Fibroblast of villous mesenchyme (primary cell): ENCODE measurements at places on chromosomes 16 and 17. TPM values are rescaled to one million over a fixed set of nuclear protein-coding genes. Genes with fewer than 3 reads are reported as not detected.
A peak's percentile ranks its signal among the peaks of the same experiment; 100 is the strongest.

Gene CCL4
- not detected in 2 replicates for total RNA-seq

Gene TPSG1
- not detected in 2 replicates for total RNA-seq

- DNase-seq: no peak
Measured at GRCh38 chr17:42975265-42975664, 4.6 kb downstream of the PTGES3L start.

Gene RASL10B
- total RNA-seq: 6.4 and 12.1 TPM in 2 replicates

Gene MEFV
- total RNA-seq: under 0.01 TPM in 1 of 2 replicates, not detected in the other

Gene TLCD1
- total RNA-seq: 6.1 and 8.2 TPM in 2 replicates

GRCh38 chr16:74650966-74651567 lies 15.6 kb downstream of the RFWD3 start:
- peak; percentile 12 for DNase-seq

DNA sequence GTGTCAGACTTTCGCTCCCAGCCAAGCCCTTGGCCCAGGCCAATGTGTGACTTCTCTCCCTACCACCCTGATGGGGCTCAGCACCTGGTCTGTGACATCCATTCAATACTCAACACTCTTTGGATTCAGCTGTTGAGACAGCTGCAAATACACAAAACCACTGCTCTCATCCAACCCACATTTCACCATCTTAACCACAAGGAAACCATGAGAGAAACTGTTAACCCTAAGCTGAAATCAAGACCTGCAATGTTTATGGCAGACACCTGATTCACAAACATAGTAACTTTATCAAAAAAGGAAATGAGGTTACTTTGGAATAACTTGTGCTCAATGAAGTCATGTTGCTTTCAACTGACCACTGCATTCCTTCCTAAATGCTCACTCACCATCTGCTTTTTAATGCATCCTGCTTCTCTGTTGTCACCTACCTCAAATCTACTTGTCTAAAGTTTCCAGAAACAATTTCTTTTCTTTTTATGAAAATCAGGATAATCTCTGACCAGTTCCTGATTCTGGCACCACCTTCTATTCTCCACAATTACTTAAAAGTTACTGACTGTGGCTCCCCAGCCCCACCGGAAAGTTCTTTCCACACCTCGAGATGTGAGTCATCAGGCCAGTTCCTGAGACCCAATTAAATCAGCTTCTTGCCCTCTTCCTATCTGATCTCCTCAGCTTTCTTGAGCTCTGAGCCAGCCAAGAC lies 88.2 kb downstream of the NOG start:
- peak; percentile 85 for DNase-seq

Gene G6PC1
- total RNA-seq: not detected in 2 replicates

DNA sequence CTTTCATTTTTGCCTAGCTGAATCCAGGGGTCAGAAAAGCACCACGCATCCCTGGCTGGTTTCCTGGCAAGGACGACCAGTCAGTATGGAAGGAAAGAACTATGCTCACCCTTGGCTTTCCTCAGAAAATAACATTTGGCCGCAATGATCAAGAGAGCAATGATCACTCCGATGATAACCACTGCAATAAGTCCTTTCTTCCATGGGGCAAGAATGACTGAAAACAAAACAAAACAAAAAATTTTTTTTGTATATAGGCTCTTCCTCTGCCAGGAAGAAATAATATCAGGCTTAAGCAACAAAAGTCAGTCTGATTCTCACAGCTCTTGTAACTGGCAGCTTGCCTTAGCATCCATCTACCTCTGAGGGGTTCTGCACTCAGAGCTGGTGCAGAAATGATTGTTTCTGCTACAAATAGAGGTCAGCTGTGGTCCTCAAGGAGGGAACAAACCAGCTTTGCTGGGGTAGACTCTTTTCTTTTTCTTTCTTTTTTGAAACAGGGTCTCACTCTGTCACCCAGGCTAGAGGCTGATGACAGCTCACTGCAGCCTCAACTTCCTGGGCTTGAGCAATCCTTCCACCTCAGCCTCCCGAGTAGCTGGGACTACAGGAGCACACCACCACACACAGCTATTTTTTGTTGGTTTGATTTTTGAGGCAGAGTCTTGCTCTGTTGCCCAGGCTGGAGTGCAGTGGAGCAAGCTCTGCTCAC lies 35.7 kb downstream of the PECAM1 start:
- DNase-seq: peak; percentile 64

DNA sequence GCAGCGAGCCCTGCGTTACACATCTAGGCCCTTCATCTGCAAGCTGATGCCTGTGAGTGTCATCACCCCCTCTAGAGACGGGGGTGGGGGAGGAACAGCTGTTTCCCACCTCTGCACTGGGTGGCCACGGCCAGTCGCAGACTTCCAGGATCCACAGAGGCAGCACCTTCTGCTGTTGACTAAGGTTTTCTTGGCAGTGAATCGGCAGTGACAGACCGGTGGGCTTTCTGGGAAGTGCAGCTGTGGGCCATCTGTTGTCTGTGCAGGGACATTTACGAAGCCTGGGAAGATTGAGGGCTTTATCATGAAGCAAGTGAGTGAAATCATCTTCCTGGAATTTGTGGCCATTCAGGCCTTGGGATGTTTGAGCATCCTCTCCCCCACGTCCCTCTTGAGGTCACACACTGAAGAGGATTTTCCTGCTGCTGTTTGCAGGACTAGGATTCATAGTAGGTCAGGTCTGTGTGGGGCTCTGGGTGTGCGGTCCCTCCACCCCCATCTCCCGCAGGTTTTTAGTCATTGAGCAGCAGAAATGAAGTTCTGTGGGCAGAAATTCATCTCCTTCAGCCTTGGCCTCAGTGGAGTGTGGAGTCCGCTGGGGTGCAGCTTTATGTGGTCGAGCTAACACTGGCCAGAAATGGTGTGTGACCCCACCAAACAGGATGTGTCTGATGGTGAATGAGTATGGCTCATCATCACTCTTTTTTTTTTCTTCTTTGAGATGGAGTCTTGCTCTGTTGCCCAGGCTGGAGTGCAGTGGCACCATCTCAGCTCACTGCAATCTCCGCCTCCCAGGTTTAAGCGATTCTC lies 12.0 kb downstream of the PGS1 start:
- DNase-seq: peak; percentile 99

Gene EFCAB13
- 3.9 and 7.7 TPM in 2 replicates for total RNA-seq

DNA sequence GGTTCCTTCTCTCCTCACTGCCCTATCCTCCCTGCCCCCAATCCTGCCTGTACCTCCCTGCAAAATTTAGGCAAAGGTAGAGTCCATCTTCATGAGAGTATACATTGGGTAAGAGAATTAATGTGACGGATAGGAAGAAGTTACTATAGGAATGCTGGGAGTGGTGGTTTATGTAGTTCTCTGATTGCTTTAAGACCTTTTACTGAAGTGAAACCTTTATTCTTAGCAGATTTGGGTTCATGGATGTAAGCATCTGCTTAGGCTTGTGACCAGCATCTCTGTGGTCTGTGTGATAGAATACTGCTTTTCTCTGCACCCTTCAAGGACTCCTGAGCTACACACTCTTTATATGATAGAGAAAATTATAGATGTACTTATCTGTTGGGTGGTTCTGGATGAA lies 127.3 kb downstream of the PRKCA start:
- no peak for DNase-seq

Gene PSMC3IP
- 3.9 and 4.8 TPM in 2 replicates for total RNA-seq

- DNase-seq: no peak
Measured at GRCh38 chr16:649631-650030, 466 bp downstream of the WDR90 start.

DNA sequence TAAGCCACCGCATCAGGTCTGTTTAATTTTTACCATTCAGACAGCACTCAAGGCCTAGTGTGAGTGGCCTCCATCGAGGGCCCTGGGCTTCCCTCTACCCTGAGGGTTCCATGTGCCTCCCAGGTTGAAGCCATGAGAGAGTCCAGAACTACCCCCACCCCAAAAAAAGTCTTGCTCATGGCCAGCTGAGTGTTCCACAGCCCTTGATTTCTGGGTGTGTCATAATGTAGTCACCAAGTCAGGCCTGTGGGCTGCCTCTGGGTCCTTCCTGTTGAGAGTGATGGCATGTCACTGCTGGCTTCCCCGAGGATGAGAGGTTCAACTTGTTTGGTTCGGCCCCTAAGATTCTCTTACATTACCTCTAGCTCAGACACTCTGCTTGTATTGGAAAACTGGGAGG lies 100.6 kb downstream of the PITPNC1 start:
- DNase-seq: no peak

GRCh38 chr17:7041607-7042500 lies 2.0 kb downstream of the SLC16A11 start:
- no peak for DNase-seq

GRCh38 chr16:609984-610383 lies 20.1 kb downstream of the RAB40C start:
- no peak for DNase-seq

Gene TBC1D3H
- total RNA-seq: not detected in 2 replicates

Gene KRT25
- not detected in 2 replicates for total RNA-seq

GRCh38 chr16:13864689-13865088 lies 55.3 kb upstream of the ERCC4 start:
- DNase-seq: no peak

- DNase-seq: no peak
Measured at GRCh38 chr16:79648826-79649225, 48.3 kb upstream of the MAF start.

- DNase-seq: peak; percentile 90
Measured at GRCh38 chr17:77254951-77255825, 114.4 kb downstream of the SEC14L1 start.

DNA sequence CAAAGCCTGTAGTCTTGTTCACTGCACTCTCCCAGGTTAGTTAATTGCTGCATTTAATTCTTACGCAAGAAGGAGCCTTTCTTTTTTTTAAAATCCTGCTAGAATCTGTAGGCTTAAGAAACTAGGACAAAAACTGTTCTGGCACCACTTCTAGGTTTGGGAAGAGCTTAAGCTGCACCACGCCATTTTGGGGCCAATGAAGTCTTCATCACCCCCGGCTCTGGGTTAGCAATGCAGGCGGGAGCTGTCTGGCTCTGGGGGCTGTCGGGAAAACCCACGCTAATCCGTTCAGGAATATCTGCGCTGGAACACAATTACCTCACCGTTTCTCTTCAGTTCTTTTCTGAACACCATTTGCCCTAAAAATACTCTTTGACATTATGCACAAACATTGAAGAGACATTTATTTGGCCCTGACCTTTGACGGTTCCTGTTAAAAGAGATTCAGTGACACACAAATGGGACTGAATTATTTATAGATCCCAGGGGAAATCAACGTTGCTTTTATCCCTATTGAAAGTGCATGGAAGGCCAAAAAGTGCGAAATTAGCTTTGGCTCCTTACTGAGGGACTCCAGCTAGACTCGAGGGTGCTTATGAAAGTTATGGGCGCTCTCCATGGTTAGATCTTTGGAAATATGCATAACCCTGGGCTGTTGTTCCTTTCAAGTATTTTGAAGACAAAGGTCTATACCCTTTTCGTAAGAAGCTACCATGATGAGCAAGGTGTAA lies 249.2 kb downstream of the HAPSTR1 start:
- DNase-seq: no peak

Gene NOXO1
- total RNA-seq: 0.43 TPM in 1 of 2 replicates, not detected in the other

DNA sequence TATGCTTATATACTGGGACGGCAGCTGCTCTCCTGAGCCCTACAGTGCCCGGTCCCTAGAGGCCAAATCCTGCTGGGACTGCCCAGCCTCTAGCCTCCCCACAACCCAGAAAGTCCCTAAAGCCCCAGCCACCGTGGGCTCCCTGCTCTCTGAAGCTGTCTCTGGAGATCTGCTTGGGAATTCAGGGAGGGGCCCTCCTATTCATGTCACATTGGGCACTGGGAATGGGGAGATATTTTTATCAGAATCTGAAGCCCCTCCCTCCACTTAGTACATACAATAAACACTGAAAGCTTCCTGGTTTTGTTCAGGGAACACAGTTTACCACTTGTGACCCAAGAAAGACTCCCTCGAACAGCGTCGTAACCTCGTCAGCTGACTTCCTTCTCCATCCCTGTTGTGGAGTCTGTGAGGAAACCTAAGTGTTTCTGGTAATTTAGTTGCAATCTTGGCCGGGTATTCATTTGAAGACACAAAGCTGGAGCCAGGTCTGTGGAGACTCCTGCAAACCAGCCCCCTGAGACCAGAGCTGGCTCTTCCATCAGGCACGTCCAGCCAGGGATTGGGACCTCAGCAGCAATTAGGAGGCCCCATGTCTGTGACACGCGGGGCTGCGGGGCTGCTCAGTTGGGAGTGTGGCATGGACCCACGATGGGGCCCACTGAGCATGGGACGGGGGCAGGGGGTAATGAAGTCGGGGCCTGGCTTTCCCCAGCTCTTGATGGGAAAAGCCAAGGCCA lies 38.5 kb downstream of the PGS1 start:
- DNase-seq: peak; percentile 88

Gene ASGR1
- 0.43 and 0.64 TPM in 2 replicates for total RNA-seq

DNA sequence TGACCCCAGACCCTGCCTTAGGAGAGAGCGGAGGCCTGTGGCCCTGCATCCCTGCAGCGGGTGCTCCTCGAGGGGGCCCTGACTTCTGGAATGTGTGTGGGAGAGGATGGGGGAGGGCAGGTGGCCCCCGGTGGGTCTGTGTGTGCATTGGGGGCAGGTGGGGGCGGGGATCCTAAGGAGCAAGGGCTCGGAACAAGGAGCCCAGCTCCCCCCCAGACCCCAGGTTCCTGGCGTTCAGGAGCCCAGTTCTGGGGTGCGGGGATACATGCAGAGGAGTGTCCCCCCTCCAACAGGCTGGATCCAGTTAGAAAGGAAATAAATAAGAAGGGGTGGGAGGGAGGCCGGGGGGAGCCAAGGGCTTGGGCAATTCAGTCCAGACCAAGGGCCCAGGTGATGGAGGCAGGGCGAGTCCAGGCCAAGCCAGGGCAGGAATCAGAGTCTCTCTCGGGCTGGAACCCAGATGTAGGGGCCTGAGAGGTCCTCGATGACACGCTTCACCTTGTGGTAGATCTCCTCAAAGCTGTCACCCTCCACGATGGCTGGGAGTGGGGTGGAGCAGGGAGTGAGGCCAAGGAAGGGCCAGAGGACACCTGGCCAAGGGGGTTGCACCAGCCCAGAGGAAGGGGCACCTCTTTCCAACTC lies 11.2 kb upstream of the ASGR1 start:
- no peak for DNase-seq
